Activated CD4-positive, alpha-beta T cell treated with anti-CD3 and anti-CD28 coated beads, Interleukin-2, amount 50 U/mL, for 48 hours (primary cell): ENCODE measurements at places on chromosomes 13 and 19.

DNA sequence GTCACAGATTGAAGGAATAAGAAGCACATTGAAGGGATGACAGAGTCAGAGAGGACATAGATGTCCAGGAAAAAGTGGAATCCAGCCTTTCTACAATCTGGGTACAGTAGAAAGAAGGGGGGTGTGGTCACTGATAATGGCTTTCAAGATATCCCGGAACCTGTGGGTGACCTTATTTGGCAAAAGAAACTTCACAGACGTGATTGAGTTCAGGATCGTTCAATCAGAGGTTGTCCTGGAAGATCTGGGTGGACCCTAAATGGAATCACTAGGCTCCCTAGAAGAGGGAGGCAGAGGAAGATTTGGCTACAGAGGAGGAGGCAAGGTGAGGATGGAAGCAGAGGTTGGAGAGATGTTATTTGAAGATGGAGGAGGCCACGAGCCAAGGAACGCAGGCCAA is 13.0 kb upstream of the SYCN start:
- no peak for DNase-seq

DNA sequence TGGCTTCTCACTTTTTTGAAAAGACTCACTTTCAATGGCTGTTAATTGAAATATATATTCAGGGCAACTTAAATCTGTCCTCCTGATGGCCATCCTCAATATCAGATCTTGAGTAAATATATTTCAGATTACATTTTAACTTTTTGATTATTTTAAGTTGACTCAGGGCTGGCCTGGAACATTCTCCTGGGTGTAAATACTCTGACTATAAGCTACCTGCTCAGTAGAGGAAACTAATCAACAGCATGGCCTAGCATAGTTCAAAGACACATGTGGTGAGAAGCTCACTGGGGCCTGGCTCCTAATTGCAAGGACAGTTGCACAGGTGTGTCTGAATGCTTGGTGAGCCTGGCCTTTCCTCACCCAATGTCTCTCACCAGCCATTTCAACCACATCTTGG is 5.5 kb upstream of the ZNF726 start:
- no peak for DNase-seq

DNA sequence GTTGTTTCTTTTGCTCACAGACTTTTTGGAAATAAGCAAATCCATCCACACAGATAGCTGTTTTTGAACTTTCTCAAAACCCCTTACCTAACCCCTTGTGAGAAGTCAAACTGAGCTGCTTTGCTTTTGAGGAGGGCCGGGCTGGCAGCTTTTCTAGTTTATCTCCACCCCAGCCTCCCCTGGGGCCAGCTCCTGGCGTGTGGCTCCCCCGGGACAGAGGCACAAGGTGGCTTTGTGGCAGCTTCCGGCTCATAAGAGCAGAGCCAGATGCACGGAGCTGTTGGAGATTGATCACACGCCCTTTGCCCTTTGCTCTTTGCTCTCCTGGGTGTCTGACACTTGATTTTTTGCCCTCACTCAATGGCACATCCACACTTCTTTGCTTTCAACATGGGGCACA is 24.9 kb upstream of the RNF113B start:
- no peak for DNase-seq

DNA sequence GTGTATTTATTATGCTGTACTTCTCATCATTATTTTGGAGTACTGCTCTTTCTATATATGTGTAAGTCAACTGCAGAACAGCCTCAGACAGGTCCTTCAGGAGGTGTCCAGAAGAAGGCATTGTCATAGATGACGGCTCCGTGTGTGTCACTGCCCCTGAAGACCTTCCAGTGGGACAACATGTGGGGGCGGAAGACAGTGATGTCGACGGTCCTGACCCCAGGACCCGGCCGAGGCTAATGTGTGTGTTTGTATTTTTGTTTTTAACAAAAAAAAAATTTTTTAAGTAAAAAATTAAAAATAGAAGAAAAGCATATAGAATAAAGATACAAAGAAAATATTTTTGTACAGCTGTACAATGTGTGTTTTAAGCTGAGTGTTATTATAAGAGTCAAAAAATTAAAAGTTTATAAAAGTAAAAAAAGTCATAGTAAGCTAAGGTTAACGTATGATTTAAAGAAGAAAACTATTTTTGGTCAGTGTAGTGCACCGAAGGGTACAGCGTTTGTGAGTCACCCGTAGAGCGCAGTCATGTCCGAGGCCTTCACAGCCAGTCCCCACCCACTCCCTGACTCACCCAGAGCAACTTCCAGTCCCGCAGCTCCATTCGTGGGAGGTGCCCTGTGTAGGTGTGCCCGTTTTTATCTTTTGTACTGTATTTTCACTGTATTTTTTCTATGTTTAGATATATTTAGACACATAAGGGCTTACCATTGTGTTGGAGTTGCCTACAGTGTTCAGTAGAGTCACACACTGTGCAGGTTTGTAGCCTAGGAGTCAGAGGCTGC is 42.2 kb upstream of the SPACA7 start:
- DNase-seq: no peak

DNA sequence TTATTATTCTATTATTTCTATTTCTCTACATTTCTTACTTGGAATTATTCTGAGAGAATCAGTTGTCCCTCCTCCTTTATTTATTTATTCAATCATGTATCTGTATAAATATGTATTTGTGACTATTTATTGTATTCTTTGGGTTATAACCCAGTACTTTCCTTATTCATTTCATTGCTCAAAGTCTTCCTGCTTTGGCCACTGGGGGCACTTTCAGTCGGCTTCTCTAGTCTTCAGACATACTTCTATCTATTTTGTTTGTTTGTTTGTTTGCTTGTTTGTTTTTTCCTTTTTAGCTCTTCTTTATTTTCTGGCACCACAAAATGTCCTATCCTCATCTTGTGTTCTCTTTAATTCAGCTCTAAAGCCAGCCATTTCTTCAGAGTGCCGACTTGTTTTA is 260.4 kb downstream of the NALCN start:
- DNase-seq: no peak
